ENCODE measurements at places on chromosomes 12 and 14.

- no peak for DNase-seq
Observed at GRCh38 chr14:60153991-60154390, 11.2 kb downstream of the DHRS7 start.

DNA sequence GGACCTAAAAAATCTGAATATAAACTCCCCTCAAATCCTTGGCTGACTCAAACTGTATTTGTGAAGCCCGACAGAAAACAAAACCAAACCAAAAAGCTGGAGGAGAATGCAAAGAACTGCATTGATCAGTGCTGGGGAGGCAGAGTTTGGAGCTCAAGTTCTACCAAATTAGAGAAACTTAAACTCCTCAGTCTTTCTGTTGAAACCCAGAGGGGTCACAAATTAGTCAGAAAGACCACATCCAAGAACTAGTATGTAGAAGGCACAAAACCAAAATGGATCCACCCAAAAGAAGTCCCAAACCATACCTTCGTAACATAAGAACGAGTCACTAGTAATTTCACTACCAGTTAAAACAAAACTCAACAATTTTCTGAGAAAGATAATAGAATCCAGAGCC, 15.3 kb upstream of the PRKAB1 start:
- DNase-seq = no peak

DNA sequence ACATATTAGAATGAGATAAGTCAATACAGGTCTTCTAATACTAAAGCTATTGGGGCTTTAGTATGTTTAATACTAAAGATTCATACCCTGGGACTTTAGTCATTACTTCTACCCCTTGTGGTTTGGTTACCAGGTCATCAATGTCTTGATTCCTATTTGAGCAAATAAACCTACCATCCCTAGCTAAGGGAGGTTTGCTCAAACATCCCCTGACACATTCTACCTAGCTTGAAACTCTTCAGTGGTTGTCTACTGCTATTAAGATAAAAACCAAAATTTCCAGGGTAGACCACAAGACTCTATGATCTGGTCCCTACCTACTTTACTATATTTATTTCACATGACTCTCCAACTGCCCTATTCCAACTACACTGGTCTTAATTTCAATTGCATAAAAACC, 7.3 kb upstream of the C2CD5 start:
- no peak for DNase-seq

GRCh38 chr12:72219937-72220336, 52.2 kb upstream of the TRHDE start:
- no peak for DNase-seq

DNA sequence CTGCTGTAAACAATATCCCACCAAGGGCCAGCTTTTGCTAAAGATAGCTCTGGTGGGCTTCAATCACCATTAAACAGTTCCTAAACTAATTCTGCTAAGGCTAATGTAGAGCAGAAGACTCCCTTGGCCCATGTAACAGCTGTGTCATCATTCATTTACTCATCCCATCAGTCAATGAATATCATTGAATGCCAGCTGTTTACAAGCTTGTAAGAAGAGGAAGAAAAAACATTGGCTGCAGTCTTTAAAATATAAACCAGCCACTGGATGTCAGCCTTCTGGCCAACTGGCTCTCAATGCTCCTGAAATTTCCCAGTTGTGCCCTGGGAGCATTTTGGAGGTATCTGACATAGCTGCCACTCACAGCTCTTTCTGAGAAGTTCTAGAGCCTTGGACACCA, 18.0 kb upstream of the MAP3K9 start:
- no peak for DNase-seq

DNA sequence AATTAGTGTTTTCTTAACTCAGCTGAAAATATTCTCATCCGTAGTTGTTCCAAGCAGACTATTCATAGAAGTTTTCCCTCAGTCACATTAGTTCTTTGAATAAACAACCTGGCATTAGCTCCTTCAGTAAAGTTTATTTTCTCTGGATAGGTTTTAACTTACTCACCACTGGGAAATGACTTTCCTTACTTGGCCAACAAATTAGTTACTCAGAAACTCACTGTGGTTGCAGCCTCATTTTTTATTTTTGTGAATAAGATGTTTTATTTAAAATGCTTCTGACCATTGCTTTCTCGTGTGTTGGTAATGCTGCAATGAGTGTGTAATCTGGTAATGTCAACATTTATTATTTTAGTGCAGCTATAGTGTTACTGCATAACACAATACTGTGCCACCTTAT, 74.9 kb downstream of the NOVA1 start:
- DNase-seq = no peak

Data from stimulated activated CD8-positive, alpha-beta memory T cell treated with anti-CD3 and anti-CD28 coated beads, Interleukin-7, amount 100 ng/mL, for 1 hour (primary cell).